ENCODE measurements at places on chromosomes 4 and X.

GRCh38 chr4:108540536-108540935, 79.8 kb upstream of the RPL34 start:
- peak; percentile 45 for DNase-seq

DNA sequence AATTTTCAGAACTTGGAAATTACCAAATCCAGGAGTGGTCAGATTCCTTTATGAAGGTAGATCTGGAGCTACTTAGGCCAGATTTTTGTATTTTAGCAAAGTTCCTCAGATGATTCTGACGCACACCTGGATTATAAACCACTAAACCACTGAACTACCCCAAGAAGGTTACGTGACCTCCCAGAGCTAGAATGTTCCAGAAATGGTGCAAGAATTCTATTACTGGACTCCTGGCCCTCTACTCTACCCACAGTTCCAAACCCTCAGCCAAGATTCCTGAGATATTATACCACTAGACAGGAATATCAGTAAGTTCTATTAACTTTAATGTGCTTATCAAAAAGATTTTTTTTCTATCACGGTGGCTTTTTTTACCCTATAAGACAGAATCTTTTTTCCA, 67.1 kb downstream of the ABCG2 start:
- no peak for DNase-seq

- DNase-seq = no peak
Observed at GRCh38 chrX:27446423-27446822, 16.7 kb downstream of the PPP4R3C start.

- DNase-seq = peak; percentile 23
Observed at GRCh38 chrX:131677655-131678628, 134.1 kb downstream of the OR13H1 start.

GRCh38 chr4:19033816-19034733, 1012.5 kb upstream of the LCORL start:
- DNase-seq = no peak
